Occipital lobe (tissue), 3 donors: ENCODE measurements at places on chromosomes 1 and 21.

DNA sequence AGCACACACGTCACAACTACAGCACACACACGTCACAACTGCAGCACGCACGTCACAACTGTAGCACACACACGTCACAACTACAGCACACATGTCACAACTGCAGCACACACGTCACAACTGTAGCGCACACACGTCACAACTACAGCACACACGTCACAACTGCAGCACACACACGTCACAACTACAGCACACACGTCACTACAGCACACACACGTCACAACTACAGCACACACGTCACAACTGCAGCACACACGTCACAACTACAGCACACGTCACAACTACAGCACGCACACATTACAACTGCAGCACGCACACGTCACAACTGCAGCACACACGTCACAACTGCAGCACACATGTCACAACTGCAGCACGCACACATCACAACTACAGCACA is 322.6 kb upstream of the AJAP1 start:
- no peak for DNase-seq

DNA sequence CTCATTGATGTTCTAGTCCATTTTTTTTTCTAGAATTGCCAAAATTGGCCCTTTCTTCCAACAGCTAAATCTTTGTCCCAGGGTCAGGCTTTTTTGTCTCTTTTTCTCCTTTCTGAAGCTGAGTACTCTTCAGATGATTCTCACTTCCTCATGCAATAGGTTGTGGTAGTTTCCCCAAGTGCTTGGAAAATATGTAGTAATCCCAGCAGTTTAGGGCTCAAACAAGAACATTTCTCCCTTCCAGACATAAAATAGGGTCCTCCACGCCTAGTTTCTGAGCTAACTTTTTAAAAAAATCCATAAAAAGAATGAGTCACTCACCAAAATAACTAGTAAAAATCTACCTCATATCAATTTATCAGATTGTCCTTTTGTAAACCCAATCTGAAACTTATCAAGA is 10.0 kb upstream of the MCOLN3 start:
- DNase-seq = no peak

- no peak for DNase-seq
These were observed 18.0 kb downstream of the FRRS1 start for GRCh38 chr1:99748419-99748818.

- no peak for DNase-seq
These were observed 40.8 kb upstream of the MYOCOS start for GRCh38 chr1:171581226-171581625.

- DNase-seq = no peak
These were observed 19.6 kb downstream of the FH start for GRCh38 chr1:241499910-241500309.

DNA sequence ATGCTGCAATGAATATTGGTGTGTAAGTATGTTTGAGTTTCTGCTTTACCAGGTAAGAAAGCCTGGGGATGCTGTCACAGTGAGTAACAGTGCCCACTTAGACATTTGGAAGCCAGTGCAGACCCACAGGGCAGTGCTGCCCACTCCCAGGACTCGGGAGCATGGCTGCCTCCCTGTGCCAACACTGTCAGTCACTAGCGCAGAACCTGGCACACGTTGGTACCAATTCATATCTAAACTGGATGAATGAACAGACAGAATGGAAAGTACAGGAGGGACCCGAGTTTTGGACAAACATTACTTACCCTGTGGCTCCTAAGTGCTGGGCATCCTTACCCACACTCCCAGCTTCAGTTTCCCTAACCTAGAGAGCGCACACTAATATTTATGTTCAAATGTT is 1.6 kb upstream of the EVA1C start:
- no peak for DNase-seq
